NCI-H460 (cell line): ENCODE measurements at places on chromosomes 13 and 19.
A peak's percentile ranks its signal among the peaks of the same experiment; 100 is the strongest.

- no peak for DNase-seq
Observed at GRCh38 chr19:44925114-44925891, 10.9 kb downstream of the APOC1 start.

DNA sequence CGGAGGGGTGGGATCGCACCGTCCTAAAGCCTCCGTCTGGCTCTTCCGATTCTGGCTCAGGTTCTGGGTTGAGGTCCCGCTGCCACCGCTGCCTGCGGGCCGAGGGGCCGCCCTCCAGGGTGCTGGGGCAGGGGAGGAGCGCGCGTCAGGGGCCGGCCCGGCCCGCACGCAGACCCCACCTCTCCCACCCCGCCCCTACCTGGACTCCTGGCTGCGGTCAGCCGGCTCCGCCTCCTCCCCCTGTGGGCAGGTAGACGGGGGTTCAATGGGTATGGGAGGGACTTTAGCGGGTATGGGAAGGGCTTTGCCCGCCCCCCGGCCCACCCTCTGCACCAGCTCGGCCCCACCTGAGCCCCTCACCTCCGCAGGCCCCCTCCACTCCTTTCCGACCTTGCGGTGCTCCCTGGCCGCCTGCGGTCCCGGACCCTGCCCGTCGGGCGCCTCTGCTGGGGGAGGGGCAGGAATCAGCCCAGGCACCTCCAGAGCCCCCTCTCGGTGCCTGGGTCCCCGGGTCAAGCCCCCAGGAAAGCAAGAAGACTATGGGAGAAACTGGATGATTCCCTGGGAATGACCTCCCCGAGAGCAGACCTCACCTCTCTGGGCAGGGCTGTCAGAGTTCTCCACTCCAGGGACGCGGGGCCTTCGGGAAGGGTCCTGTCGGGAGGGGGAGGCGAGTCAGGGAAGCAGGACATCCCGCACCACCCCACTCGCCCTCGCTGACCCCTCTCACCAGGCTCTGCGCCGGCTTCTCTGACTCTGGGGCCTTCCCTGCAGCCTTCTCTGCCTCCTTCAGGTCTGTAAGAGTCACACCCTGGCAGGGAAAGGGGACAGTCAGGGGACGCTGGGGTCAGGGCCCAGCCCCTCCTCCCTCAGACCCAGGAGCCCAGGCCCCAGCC lies 17.0 kb downstream of the EPS8L1 start:
- no peak for DNase-seq

- no peak for DNase-seq
Observed at GRCh38 chr13:112641456-112642089, 48.3 kb upstream of the ATP11A start.

GRCh38 chr19:14089412-14089661 lies 1.2 kb downstream of the SAMD1 start:
- no peak for DNase-seq

- DNase-seq = peak; percentile 19
Observed at GRCh38 chr19:5345895-5346386, 5.3 kb upstream of the PTPRS start.
